ENCODE measurements at places on chromosomes 1 and 21.

DNA sequence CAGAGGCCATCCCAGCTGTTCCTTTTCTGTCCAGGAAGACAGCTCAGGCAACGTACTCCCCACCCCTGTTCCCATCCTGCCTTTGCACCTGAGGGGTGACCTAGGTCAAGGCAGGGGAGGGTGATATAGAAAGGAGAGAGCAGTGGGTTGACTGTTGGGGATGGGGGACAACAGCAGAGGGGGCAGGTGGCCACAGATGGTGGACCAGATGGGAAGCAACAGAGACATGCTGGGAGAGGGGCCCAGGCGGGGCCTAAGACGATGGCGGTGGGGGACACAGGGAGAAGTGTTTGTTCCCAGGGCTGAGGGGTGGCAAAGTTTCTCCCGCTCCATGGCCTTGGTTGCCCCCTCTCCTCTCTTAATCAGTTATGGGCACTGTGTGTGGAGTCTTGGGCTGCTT, 6.3 kb downstream of the CELSR2 start:
- no peak for DNase-seq

DNA sequence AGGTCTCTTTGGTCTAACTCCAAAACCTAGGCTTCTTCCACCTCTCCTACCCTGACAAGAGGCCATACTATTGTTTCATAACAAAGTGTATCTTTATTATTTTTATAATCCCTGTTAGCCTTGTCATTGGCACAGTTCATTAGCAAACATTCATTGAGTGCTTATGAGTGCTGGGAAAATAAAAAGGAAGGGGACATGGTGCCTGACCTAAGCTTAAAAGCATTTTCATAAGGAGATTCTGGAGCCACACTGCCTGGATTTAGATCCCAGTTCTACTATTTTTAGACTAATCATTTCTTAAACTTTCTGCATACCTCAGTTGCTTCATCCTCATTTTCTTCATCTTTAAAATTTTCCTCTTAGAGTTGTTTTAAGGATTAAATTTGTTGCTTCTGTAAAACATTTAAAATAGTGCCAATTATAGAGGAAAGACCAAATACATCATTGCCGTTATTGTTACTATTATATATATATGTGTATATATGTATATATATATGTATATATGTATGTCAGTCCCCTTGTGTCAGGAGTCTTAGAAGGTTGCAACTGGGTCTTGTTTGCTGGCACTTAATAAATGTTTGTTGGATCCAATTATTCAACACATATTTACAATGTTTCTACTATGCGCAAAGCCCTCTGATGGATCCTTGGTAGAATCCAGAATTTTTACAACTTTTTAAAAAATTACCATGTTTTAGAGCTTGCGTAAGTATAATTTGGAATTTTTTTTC, 250.9 kb upstream of the SGIP1 start:
- no peak for DNase-seq

- no peak for DNase-seq
These were observed 7.0 kb upstream of the SGIP1 start for GRCh38 chr1:66526991-66527390.

- DNase-seq, result no peak
These were observed 25.7 kb downstream of the TMPRSS2 start for GRCh38 chr21:41482301-41482700.

DNA sequence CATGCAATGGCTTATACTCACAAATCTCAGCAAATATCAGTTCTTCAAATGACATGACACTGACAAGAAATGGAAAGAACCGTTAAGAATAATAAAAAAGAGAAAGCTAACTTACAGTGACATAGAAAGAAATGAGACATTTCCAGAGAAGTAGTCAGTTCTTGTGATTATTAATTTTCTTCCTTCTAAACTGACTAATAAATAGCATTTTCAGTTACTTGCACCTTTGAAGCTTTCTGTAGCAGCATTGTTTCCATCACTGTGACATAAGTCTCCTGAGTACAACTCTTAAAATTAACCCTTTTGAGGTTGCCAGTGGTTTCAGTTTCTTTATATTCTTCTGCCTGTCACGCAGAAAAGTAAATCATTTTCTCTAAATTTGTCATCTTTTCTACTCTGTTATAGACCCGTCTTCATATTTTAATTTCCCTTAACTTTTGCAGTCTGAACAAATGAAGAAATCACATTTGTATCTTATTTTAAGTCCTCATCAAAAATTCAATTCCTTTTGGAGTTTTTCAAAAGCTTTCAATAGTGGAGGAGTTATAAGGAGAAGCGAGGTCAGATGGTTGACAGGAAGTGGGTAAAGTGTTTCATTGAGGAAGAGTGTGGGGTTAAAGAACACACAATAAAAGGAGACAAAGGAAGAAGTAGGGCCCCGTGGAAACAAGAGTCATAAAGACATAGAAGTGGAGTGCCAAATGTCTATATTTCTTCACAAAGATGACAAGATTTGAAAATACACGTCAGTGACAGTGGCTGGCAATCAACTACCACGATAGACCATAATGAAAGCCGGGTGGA, 57.9 kb upstream of the S1PR1 start:
- no peak for DNase-seq

DNA sequence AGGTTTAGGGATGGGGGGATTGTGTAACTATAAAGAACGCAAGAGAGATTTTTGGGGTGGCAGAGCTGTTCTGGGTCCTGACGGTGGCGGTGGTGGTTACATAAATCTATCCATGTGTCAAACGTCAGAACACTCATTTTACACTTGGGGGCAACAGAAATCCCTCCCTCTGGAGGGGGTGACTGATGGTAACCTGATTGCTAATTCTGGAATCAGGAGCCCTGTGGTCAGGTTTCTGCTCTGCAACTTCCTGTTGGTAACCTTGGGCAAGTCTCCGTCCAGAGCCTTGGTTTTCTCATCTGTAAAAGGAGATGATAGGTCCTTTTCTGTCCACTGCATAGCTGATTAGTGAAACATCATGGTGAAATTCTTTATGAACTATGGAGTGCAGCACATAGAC, 40.9 kb downstream of the ALPL start:
- DNase-seq, result no peak

Measured in stimulated activated CD4-positive, alpha-beta T cell treated with anti-CD3 and anti-CD28 coated beads, Interleukin-12 subunit alpha, Interleukin-12 subunit beta, amount 100 ng/mL, for 48 hours (primary cell).